ENCODE measurements at places on chromosomes 5 and 9.

- no peak for DNase-seq
Observed at GRCh38 chr5:178071108-178071507, 42.2 kb upstream of the N4BP3 start.

DNA sequence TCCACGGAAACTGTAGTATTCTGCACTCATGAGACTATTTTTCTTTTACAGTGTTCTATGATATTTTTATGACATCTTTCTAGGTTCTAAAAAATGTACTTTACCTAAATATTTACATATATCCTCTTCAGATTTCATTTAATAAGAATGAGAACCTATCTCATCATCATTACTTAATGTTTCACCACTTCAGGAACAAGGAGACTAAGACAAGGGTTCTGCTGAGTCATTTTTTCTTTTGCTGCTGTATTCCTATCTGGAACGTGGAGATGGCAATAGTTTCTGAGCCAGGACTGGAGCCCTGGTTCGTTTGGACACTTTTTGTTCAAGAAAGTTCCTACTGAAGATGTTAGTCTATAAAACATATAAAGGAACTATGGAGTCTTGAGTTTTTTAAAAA is 258.2 kb upstream of the MAP3K1 start:
- DNase-seq, result no peak

DNA sequence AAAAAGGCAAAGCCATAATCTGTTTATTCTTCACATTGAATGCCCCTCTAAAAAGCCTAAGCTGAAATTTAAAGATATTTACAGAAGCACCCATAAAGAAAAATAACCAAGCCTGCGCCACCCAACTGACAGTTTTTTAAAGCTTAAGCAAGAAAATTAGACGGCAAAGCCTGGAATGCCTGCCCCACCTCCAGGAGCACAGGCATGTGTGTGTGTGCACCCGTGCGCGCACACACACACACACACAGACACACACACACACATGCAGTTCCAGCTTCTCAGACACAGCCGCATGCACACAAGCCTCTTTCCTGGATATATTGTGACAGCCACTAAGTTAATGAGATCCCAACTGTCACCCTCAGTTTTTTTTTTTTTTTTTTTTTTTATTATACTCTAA is 88.2 kb downstream of the FRMD3 start:
- no peak for DNase-seq

DNA sequence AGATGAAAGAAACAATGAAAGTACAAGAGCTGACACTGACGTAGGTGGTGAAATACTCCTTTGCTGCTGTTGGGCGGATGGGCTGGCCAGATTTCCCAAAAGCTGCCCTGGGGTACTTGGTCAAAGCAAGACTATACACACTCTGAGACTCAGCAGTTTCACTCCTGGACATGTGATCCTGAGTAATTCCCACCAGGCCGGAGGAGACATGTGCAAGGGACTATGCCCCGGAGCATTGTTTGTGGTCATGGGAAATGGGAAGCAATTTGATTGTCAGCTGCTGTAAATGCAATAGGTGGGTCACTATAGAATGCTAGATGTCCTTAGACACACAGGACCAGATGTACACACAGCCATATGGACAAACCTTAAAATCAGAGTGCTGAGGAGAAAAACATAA is 116.1 kb downstream of the DCP2 start:
- no peak for DNase-seq

DNA sequence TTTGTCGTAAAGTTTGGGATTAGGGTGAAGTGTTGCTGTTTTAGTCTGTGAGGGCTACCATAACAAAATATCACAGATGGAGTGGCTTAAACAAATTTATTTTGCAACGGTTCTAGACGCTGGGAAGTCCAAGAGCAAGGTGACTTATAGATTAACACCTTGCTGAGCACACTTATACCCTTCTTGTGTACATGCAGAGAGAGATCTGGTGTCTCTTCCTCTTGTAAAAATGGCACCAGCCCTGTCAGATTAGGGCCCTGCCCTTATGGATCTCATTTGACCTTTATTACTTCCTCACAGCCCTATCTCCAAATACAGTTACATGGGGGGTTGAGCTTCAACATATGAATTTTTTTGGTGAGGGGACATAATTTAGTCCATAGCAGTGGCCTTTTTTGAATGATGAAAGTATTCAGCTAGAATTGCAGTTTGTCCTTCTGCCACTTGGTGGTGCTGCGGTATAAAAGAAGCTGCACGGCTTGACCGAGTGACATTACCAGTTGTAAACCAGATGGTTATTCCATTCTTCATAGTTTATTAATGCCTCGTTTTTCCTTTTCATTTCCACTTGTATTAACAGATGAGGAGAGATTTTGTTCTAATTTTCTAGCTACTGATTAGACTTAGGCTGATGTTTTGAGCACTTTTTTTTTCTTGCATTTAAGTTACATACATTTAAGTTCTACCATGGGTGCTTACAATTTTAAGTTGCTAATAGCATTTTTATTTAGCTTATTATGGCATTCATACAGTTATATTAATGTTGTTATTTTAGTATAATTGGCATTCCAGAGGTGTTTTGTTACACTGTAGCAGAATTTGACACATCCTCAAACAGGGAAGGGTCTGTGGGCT is 19.4 kb downstream of the DCP2 start:
- DNase-seq, result peak; percentile 58

DNA sequence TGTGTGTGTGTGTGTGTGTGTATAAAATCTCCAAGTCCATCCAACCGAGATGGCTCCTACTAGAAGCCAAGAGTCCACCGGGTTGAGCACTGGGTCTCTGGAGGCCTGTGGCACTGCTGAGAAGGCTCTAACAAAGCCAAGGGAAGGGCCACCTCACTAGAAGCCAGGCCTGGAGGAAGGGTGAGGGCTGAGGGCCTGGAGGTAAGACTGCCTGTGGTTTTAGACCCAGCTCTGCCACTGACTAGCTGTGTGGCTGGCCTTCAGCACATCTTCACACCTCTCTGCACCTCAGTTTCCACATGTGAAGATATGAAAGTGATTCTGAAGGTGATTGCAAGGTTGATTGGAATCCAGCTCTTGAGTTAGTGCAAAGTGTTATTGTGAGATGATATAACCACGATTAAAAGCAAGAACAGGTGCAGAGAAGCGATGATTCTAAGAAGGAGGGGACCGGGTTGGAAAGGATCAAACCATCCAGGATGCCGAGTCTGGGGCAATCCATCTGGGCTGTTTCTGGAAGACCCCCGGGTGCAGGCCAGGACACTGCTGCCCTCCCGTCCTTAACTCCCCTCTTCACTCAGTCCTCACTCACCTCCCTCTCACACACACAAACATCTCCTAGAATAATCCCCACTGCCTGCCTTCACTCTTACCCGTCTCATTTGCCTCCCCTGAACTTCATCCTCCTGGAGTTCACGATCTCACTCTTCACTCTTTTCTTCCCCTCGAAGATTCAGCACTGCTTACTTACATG is 2.3 kb downstream of the IL4 start:
- DNase-seq, result no peak

Data from activated CD8-positive, alpha-beta memory T cell treated with anti-CD3 and anti-CD28 coated beads for 1 hour (primary cell).